ENCODE measurements at places on chromosomes 12 and 14. TPM values are rescaled to one million over a fixed set of nuclear protein-coding genes. Genes with fewer than 3 reads are reported as not detected.

FAM186B gene
- 0.59 TPM for total RNA-seq

ETFBKMT gene
- 2.2 TPM for total RNA-seq

KRT6C gene
- 3.5 TPM for total RNA-seq

BCL2L14 gene
- total RNA-seq: not detected

NOVA1 gene
- 11.5 TPM for total RNA-seq

REC8 gene
- total RNA-seq: 3.6 TPM

SLC17A8 gene
- total RNA-seq: not detected

ARHGDIB gene
- 36.7 TPM for total RNA-seq

SSTR1 gene
- 0.49 TPM for total RNA-seq

All from skin of body (tissue), 3 donors.